ENCODE measurements at places on chromosomes 2 and 18.

DNA sequence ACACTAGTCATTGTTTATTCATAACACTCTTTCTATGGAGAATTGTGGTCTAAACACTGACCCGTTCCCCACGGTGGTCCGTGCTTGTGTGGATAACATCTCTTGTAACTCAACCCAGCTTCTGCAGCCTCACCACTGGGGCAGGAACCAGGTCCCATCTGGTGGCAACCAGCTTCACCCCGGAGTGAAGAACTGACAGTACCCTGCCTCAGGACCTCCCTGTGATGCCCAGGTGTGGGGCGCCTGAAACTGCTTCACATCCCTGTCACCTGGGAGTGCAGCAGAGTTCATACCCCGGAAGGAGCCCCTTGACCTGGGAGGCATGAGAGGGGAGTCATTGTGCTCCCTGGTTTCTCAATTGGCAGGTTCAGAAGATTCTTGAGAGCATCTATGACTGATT, 81.1 kb downstream of the LONRF2 start:
- no peak for DNase-seq

DNA sequence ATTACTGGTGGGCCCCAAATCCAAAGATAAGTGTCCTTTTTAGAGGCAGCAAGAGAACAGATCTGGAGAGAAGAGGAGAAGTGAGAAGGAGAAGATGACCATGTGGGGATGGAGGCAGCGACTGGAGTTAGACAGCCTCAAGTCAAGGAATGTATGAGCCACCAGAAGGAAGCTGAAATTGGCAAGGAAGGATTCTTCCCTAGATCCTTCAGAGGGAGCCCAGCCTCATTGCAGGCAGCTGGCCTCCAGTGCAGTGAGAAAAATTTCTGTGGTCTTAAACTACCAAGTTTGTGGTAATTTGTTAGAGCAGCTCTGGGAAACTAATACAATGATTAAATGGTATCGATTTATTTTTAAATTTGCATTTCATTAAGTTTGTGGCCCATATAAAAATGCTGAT, 167.9 kb downstream of the NCKAP5 start:
- DNase-seq: no peak

DNA sequence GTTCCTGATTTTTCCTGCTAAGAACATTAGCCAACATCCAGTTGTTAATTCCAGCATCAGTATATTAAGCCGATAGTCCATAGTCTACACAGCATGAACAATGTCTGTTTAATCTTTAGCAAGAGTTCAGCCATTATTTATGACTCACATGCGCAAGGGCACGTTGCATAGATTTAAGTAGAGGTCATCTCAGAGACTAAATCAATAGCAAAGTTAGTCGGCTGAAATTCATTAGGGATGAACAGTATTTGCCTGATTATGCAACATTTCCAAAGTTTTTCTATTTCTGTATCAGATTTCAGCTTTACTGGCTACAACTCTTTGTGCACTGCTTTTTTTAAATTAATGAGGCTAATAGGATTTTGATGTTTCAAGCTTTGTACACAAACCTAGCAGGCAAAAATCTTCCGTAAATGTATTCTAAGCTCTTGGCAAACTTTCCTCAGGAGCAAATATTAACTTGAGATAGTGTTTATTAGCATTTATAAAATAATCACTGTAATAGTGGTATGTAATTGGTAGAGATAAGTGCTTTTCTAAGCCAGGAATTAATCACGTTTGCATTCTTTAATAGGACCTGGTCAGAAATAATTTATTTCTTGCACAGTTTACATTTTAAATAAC, 578.7 kb upstream of the ID2 start:
- DNase-seq: no peak

DNA sequence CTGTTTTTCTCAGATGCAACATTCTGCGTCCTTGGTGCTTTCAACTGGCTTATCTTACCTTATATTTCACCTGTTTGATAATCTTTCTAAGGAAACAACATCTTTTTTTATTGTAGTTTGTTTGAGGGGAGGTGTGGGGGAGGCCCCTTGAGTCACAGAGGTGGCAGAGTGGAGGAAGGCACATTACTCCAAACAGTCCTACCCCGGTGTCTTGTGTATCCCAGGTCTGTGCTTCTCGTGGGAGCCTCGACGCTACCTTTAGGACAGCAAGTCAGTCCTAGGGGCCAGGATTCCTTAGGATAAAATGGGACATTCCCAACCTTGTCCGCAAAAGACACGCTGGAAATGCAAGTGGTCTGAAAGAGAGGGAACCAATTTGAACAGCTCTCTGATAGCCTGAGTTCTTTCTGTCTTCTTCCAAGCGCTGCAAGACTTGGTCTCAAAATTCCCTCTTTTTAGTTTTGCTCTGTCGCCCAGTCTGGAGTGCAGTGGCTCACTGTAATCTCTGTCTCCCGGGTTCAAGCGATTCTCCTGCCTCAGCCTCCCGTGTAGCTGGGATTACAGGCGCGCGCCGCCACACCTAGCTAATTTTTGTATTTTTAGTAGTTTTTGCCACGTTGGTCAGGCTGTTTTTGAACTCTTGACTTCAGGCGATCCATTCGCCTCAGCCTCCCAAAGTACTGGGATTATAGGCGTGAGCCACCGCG, 4.0 kb downstream of the GATA6 start:
- DNase-seq: no peak

DNA sequence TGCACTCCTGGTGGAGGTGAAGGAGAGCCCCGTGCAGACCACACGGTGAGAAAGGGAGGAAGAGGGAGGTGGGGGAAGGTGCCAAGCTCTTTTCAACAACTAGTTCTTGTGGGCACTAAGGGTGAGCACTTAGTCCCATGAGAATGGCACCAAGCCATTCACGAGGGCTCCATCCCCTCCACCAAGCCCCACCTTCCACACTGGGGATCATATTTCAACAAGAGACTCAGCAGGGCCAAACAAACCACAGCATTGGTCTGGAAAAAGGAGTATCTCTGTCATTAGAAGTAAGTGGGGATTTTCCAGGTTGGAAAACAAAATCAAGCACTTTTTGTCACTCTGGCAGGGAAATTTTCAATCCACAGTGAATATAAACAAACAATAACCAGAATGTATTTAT, 38.4 kb downstream of the ZAP70 start:
- DNase-seq: no peak

DNA sequence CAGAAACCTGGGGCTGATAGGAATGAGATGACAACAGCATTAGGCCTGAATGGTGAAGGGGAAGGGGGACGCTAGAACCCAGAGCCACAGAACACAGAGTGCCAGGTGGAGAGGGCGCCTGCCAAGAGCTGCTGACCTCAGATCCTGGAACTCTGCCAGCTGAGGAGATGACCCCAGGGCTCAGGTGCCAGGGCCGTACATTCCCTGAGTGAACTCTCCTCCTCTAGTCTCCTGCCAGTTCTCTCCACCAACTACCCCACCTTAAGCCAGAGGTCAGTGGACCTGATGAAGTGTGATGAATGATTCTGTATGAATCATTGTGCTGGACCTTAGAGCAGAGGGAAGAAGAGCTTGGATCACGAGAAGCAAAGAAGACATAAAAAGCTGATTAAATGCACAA, 1582.2 kb upstream of the ACVR2A start:
- no peak for DNase-seq

- DNase-seq: no peak
These were observed 103.0 kb downstream of the HNRNPLL start for GRCh38 chr2:38499548-38500282.

- no peak for DNase-seq
These were observed 21.9 kb upstream of the EXOC6B start for GRCh38 chr2:72847534-72848315.

DNA sequence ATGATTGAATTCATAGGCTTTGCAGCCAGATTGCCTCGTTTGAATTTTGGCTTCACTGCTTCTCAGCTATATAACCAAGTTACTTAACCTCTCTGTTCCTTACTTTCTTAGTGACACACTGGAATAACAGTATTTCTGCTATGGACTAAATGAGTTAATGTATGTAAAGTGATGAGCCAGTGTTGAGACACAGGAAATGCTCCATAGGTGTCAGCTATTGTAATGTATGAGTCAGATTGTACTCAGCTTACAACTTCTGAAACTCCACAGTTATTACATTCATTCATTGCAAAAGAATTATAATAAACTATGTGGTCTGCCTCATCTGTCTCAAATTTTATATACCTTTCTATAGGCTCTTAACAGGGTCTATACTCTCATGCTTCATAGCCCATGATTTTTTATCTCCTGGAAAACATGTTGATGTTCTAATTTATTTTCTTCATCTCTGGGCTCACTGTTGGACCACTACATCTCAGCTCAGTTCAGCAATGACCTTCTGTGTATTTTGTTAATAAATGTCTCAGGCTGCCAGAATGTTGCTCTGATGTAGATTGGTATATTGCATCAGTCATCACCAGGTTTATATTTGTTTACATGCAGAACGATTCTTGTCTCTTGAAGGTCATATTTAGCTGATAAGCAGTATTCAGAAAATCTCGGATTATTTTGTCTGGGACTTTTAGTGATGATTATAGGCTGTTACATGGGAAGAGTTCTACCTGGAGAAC, 76.2 kb downstream of the MAP3K20 start:
- no peak for DNase-seq

DNA sequence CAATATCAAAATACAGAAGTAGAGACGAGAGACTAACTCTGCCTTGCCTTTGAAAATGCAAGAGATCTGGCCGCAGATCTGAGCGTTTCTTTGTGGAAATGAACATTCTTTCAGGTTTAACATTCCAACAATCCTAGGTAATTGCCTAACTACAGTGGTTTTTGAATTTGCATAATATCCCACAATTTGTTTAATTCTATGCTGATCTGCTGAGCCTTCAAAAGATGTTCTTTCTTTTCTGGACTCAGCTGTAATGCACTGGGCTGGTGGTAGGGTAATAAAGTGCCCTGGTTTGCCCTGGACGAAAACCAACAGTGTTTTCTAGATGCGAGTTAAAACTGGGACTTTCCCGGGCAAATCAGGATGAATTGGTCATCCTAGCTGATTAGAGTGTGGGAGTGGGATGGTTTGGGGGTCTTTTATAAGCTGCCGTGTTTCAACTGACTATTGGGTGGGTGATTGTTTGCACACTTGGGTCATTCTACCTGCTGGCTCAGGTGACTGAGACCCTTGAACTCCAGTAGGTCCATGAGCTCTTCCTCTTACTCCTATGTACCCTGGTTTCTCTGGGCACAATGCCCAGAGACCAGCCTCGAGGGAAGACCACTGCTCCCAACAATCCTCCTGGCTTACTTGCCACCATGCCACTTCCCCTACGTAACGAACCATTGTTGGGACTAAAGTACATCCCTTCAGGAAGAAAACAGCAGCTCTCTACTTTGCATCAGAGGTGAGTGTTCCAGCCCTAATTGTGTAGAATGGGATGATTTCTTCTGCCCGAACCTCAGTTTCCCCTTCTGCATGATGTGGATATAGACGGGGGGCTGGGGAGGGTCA, 3.4 kb upstream of the PAX8 start:
- no peak for DNase-seq

DNA sequence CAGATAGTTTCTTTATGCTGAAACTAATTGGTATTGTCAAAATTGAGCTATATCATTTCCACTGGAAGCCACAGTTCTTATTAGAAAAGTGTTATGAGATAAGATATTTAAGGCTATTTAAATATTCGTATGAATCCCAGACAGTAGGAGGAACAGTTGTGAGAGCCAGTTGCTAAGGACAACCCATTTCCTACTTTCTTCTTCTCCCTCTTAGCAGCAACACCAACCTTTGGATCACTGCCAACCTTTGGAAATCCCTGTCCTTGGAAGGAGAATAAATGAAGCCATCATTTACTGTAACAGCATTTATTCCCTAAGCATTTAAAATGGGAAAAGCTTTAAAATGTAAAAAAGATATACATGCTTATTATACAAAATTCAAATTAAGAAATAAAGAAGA, 85.8 kb downstream of the PLCL1 start:
- DNase-seq: no peak

- DNase-seq: no peak
These were observed 10.3 kb downstream of the SCN1A start for GRCh38 chr2:166117491-166117890.

DNA sequence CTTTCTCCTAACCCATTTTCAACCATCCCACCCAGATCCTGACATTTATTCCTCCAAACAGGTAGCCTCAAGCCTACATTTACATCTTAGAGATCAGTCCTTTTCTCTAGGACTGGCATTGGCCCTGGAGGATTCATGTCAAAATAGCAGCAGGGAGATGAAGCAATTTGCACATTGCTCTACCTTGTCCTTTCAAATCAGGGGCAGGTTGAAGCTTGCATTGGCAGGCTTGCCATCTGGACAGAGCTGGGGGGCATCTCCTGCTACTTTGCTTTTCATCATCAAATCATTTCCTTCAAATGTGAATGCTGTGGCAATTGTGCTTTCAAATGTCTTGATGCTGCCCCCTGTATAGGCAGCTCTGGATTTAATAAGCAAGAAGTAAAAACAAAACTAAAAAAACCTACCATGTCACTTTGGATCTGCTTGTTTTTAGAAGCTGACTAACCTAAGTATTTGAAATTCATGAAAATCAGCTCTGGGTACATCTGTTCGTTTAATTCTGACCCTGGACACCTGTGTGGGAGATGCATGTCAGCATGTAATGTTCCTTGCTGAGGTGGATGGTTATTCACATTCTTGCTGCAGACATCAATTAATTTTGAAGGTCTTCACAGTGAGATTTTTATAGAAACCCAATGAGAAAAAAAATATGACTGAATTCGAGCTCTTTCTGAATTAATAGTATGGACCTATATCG, 47.9 kb downstream of the KIF5C start:
- DNase-seq: no peak

- DNase-seq: no peak
These were observed 10.5 kb downstream of the C1QL2 start for GRCh38 chr2:119147776-119148715.

- no peak for DNase-seq
These were observed 34.0 kb downstream of the ACTR2 start for GRCh38 chr2:65261676-65262075.

DNA sequence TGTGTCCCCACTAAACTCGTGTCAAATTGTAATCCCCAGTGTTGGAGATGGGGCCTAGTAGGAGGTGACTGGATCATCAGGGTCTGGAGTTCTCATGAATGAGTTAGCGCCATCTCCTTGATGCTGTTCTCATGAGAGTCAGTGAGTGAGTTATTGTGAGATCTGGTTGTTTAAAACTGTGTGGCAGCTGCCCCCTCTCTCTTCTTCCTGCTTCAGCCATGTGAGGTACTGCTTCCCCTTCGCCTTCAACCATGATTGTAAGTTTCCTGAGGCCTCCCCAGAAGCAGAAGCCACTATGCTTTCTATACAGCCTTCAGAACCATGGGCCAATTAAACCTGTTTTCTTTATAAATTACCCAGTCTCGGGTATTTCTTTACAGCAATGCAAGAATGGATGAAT, 50.4 kb downstream of the AP1S3 start:
- DNase-seq: no peak

GRCh38 chr2:100986157-100986556, 15.9 kb upstream of the RPL31 start:
- DNase-seq: no peak

- DNase-seq: no peak
These were observed 218.8 kb downstream of the CYP26B1 start for GRCh38 chr2:71928734-71929481.

DNA sequence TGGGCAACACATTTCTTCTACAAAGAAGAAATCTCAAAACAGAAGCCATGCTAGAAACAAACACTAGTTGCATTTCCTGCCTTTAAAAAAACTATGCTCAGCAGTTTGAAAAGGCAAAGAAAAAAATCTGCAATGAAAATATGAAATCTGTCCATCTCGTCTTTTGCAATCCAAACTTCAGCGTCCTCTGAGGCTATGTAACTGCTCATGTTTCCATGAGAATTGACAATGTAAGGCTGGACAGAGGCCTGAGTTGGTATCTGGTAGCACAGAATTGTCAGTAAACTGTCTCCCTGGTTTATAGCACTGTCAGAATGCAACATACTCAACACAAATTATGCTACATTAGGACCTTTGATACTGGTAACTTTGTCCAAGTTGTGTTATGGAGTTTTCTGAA, 429.9 kb downstream of the ARHGAP15 start:
- DNase-seq: no peak

All from stimulated activated CD8-positive, alpha-beta memory T cell treated with anti-CD3 and anti-CD28 coated beads, Interleukin-2, amount 100 ng/mL, for 1 hour (primary cell).